ENCODE measurements at places on chromosomes 11 and 22. TPM values are rescaled to one million over a fixed set of nuclear protein-coding genes. Genes with fewer than 3 reads are reported as not detected.

The PNPLA5 gene
- total RNA-seq: not detected

The ACRV1 gene
- total RNA-seq: not detected

The KIAA1671 gene
- 34.2 TPM for total RNA-seq

The F2 gene
- 0.42 TPM for total RNA-seq

The HEPN1 gene
- total RNA-seq: not detected

The PCSK7 gene
- total RNA-seq: 43.7 TPM

DNA sequence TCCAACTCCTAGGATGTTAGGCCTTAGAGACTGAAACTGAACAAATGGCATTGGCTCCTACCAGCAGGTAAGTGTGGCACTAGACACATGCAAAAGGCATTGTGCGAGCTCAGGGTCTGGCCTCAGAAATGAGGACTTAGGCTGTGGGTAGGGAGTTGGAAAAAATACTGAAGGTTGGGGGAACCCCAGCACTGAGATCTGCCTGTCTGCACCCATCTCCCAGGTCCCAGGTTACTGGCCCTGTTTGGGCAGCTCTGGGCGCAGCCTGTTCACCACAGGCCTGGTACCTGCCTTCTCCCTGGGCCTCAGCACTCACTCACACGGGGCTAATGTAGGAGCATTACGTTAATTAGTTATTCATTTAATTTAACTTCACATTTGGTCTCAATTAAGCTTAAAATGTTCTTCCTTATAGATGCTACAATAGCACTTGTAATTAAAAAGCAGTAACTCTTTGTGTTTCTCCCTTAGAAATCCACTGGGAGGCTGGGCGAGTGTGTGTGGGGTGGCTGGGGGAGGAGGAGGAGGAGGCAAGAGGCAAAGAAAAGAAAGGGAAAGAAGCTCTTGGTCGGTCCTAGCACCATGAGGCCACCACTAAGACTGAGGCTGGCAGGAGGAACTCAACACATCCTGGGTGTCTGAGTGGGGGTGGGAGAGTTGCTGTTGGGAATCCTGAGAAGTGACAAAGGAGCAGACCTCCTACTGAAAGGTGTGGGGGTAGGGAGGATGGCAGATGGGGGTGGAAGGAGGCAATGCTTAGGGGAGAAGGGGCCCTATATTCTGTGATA is 19.4 kb downstream of the TMEM218 start:
- H3K4me1 ChIP-seq: peaks cover 6% of the 10 kb centered on the region
- H3K27ac ChIP-seq: no peak overlapping the region
- peaks cover 23% of the 10 kb centered on the region for H3K36me3 ChIP-seq
- DNase-seq: no peak
- H3K4me3 ChIP-seq: no peak overlapping the region
- no peaks in the 10 kb centered on the region for H3K27me3 ChIP-seq

- no peak overlapping the region for H3K27ac ChIP-seq
- H3K36me3 ChIP-seq: no peaks in the 10 kb centered on the region
- H3K27me3 ChIP-seq: no peaks in the 10 kb centered on the region
- DNase-seq: no peak
- no peak overlapping the region for H3K4me3 ChIP-seq
Measured at GRCh38 chr11:11532574-11532973, 89.2 kb downstream of the GALNT18 start.

GRCh38 chr22:44697423-44698141 is 4.4 kb upstream of the PRR5 start:
- H3K27me3 ChIP-seq: peaks cover 4% of the 10 kb centered on the region
- no peak for DNase-seq
- H3K4me3 ChIP-seq: no peak overlapping the region
- no peak overlapping the region for H3K27ac ChIP-seq

DNA sequence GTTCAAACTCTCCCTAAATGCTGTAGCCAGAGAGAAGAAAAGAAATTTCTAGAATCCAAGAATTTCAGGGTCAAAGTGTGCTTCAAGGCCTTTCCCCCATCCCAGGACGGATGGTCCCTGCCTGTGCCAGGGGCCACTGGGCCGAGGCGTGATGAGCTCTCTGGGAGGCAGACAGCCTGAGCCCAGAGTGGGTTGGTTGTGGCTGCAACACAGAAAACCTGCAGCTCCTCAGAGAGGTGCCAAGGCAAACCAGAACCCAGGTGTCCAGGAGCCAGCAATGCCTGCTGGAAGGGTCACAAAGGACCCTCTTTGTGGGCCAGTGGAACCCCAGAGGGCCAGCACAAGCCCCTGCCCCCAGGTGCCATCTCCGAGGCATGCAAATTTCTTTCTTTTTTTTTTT is 2.6 kb upstream of the APOL6 start:
- H3K4me3 ChIP-seq: no peak overlapping the region
- peaks cover 28% of the 10 kb centered on the region for H3K4me1 ChIP-seq
- H3K36me3 ChIP-seq: no peaks in the 10 kb centered on the region
- H3K27me3 ChIP-seq: no peaks in the 10 kb centered on the region
- no peak overlapping the region for H3K27ac ChIP-seq

- H3K27ac ChIP-seq: no peak overlapping the region
- H3K4me1 ChIP-seq: no peaks in the 10 kb centered on the region
- no peaks in the 10 kb centered on the region for H3K36me3 ChIP-seq
- no peak for DNase-seq
- no peaks in the 10 kb centered on the region for H3K27me3 ChIP-seq
Measured at GRCh38 chr11:46984548-46984947, 48.0 kb downstream of the CSTPP1 start.

- no peak for DNase-seq
- H3K4me1 ChIP-seq: peaks cover 25% of the 10 kb centered on the region
- H3K4me3 ChIP-seq: peak overlapping the region; percentile 71
- no peaks in the 10 kb centered on the region for H3K27me3 ChIP-seq
- no peaks in the 10 kb centered on the region for H3K36me3 ChIP-seq
Measured at GRCh38 chr11:36509201-36509639, 852 bp downstream of the TRAF6 start.

DNA sequence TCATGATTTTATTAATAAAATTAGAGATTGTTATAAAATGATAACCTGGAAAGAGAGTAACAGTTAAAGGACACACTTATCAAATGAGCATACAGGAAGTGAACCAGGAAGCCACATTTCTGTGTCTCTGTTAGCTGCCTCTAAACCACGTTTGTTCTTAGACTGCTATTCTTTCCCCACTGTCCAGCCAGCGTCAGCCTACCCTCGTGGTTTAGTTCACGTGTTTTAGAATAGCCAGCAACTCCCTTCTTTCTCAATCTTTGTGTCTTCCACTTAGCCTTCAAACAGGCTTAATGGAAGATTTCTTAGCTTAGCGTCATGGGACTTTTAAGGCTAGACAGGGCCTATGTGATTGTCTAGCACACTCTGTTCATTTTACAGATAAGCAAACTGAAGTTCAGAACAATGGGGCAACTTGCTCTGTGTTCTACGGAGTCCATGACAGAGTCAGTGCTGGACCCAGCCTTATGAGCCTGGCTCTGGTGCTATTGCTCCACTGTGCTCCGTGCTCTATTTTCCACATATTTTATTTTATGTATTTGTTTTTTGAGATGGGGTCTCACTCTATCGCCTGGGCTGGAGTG is 27.2 kb downstream of the GRAMD1B start:
- no peak overlapping the region for H3K4me3 ChIP-seq
- no peaks in the 10 kb centered on the region for H3K36me3 ChIP-seq
- H3K4me1 ChIP-seq: no peaks in the 10 kb centered on the region
- no peak for DNase-seq

DNA sequence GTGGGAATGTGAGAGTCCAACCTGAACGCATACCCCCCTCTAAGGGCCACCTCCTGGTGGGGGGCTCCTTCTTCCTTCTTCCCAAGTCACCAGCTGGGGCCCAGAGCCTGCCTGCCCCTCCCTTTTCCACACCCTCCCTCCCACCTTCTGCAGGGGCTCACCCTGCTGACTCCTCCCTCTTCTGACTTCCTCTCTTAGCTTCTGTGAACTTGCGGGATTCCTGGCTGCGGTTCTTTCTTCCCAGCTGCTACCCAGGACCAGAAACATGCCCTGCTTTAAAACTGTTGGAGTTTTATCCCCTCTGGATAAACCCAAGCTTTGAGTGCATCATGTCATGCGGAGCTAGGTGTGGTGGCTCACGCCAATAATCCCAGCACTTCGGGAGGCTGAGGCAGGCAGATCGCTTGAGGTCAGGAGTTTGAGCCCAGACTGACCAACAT is 10.2 kb downstream of the LRRC74B start:
- no peak overlapping the region for H3K27ac ChIP-seq
- no peak overlapping the region for H3K4me3 ChIP-seq
- H3K27me3 ChIP-seq: peaks cover 8% of the 10 kb centered on the region
- H3K36me3 ChIP-seq: no peaks in the 10 kb centered on the region

GRCh38 chr11:250740-251299 is 14.0 kb downstream of the PSMD13 start:
- DNase-seq: no peak
- H3K27ac ChIP-seq: no peak overlapping the region
- no peaks in the 10 kb centered on the region for H3K27me3 ChIP-seq
- peaks cover 53% of the 10 kb centered on the region for H3K36me3 ChIP-seq
- H3K4me1 ChIP-seq: no peaks in the 10 kb centered on the region

GRCh38 chr11:60158636-60159035 is 24.2 kb downstream of the MS4A6A start:
- no peaks in the 10 kb centered on the region for H3K36me3 ChIP-seq
- no peak for DNase-seq
- no peak overlapping the region for H3K4me3 ChIP-seq
- H3K27ac ChIP-seq: no peak overlapping the region

DNA sequence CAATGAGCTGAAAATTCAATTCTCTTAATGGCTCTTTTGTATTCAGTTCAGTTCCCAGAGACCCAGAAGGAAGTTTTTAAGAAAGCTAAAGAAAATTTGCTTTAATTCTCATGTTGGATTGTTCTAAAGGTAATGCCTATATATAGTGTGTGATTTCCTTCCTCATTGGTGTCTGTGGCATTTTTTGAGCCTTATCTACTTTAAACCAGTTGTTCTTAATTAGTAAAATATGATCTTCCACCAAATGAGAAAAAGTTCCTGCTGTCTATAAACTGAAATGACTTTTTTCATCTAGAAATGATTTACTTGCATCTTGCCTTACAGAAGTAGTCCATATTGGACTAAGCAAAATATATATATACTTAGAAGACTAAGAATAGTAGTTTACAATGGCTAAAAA is 622.1 kb upstream of the KIRREL3 start:
- H3K4me3 ChIP-seq: no peak overlapping the region
- DNase-seq: no peak
- H3K36me3 ChIP-seq: no peaks in the 10 kb centered on the region
- H3K27ac ChIP-seq: no peak overlapping the region
- no peaks in the 10 kb centered on the region for H3K27me3 ChIP-seq

- H3K27me3 ChIP-seq: no peaks in the 10 kb centered on the region
- H3K27ac ChIP-seq: no peak overlapping the region
- no peak overlapping the region for H3K4me3 ChIP-seq
- peaks cover 12% of the 10 kb centered on the region for H3K36me3 ChIP-seq
- peaks cover 2% of the 10 kb centered on the region for H3K4me1 ChIP-seq
Measured at GRCh38 chr22:30033137-30033536, 47.1 kb upstream of the HORMAD2 start.

GRCh38 chr11:2928605-2929530 is at the start of gene PHLDA2:
Gene PHLDA2, minus strand, starts transcription at chr11:2929420. Its CDS starts 56 bp downstream, at chr11:2929364.
- H3K36me3 ChIP-seq: no peaks in the 10 kb centered on the region
- H3K27me3 ChIP-seq: peaks cover 6% of the 10 kb centered on the region
- no peak for DNase-seq
- peak within 1 kb of the TSS; percentile 41 for H3K27ac ChIP-seq
- H3K4me3 ChIP-seq: peak within 1 kb of the TSS; percentile 69
- peaks cover 35% of the 10 kb centered on the region for H3K4me1 ChIP-seq

DNA sequence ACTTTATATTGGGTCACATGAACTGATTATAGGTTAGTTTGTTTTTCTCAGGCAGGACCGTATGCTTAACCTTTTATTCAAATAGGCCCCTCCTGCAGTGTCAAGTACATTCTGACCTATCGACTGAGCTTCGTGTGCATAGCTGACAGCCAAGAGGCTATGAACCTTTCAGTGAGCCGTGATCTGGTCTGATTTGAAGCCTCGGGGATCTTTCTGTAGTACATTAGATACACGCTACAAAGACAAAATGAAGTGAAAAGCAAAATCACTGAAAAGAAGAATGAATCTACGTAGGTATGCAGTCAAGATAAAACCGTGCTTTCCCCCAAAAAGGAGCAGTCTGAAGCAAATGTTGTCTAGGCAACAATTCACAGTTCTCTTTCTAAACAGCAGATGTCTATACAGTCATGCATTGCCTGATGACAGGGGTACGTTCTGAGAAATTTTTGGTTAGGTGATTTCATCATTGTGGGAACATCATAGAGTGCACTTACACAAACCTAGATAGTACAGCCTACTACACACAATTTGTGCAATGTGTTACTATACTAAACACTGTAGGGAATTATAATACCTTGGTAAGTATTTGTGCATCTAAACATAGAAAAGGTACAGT is 18.1 kb downstream of the JHY start:
- no peak overlapping the region for H3K27ac ChIP-seq
- no peak overlapping the region for H3K4me3 ChIP-seq
- peaks cover 5% of the 10 kb centered on the region for H3K4me1 ChIP-seq
- H3K27me3 ChIP-seq: no peaks in the 10 kb centered on the region
- DNase-seq: no peak

GRCh38 chr11:129414144-129414872 is 38.7 kb downstream of the BARX2 start:
- no peaks in the 10 kb centered on the region for H3K36me3 ChIP-seq
- no peak for DNase-seq
- no peaks in the 10 kb centered on the region for H3K4me1 ChIP-seq
- no peak overlapping the region for H3K27ac ChIP-seq
- H3K4me3 ChIP-seq: no peak overlapping the region

DNA sequence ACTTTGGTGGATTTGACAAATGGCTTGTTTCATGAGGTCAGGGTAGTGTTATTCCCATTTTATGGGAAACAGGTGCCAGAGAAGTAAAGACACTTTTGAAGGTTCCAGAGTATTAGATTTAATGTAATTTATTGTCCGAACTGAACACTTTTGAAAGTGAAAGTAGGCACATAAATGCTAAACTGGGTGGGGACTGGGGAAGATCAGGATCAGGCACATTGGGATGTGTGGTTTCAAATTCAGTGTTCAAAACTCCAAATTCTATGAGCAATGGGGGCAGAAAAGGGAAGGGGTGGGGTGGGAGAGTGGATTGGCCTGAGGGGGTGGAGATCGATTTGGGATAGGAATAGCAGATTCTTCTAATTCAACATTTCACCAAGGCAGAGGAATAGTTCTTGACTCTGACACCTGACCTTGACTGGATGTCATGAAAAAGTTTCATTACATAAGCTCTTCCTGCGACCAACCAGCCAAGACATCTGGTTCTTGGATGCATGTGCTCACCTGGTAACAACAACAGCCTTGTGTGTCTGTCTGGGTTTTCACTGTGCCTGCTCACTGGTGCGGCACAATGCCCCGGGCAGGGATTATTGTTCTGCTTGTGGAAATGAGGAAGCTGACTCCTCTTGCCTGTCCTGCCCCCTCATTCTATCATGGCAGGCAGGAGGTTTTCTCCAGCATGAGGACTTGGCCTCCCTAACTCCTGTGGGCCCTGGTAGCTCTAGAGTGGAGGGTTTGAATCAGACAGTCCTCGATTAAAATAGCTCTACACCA is 10.8 kb downstream of the PPFIBP2 start:
- no peaks in the 10 kb centered on the region for H3K27me3 ChIP-seq
- peaks cover 19% of the 10 kb centered on the region for H3K4me1 ChIP-seq
- H3K4me3 ChIP-seq: peak overlapping the region; percentile 10
- peak overlapping the region; percentile 29 for H3K27ac ChIP-seq
- no peak for DNase-seq
